ENCODE measurements at places on chromosomes 5 and 9.

GRCh38 chr5:17737092-17737491, 102.8 kb downstream of the TAF11L14 start:
- no peak for DNase-seq

DNA sequence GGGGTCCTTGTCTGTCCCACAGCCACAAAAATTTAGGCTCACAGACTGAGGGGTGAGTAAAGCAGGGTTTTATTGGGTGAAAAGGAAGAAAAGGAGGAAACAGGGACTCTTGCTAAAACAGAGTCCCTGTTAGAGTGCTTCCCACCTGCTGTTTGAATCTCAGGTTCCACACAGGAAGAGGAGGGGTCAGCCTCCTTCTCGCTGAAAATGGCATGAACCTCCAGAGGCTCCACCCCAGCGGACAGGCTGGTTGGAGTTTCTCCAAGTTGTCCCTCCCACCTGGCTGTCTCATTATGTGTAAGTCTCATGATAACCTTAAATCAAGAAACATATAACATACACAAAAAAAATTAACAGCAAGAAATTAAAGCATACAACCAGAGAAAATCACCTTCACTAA, 28.3 kb upstream of the UHRF2 start:
- DNase-seq = no peak

- DNase-seq = no peak
These were observed 8.8 kb upstream of the TGFBI start for GRCh38 chr5:136020001-136020382.

GRCh38 chr5:107580889-107581820, 89.6 kb downstream of the EFNA5 start:
- no peak for DNase-seq

DNA sequence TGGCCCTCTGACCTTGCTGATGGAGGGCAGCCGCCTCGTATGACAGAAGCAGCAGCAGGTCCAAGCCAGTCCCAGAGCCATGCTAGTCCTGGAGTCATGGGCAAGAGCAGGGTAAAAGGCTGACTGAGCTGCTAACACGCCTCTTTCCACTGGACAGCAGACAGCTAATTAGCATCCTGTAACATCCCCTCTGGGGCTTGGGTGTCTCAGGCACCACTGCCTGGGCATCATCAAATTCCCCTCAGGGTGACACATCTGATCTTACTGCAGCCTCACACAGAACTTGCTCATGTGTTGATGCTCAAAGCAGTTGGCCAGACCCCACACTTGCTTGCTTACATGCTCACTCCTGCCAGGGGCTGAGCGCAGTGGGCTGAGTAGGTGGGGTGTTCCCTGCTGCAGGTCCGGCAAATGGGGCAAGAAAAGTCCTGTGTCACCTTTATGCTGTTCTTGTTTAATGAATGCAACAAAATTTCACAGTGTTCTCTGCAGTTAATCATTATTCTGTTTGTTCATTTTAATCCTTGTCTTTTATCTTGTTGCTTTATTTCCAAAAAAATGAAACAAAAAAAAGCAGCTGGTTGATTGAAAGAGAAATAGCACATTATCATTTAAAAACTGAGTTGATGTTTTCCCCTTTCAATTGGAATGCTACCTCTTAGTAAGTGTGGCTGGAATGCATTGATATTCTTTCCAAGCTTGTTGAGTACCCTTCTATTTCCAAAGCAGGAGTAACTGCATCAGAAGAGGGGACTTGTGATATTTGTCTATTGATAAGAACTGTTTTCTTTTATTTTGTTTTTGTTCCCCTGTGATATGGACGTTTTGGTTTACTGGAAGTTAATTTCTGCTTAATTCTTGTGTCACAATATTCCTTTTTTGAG, 254.1 kb downstream of the CDH18 start:
- DNase-seq = no peak

GRCh38 chr9:5886114-5886939, 4.4 kb upstream of the MLANA start:
- peak; percentile 77 for DNase-seq

DNA sequence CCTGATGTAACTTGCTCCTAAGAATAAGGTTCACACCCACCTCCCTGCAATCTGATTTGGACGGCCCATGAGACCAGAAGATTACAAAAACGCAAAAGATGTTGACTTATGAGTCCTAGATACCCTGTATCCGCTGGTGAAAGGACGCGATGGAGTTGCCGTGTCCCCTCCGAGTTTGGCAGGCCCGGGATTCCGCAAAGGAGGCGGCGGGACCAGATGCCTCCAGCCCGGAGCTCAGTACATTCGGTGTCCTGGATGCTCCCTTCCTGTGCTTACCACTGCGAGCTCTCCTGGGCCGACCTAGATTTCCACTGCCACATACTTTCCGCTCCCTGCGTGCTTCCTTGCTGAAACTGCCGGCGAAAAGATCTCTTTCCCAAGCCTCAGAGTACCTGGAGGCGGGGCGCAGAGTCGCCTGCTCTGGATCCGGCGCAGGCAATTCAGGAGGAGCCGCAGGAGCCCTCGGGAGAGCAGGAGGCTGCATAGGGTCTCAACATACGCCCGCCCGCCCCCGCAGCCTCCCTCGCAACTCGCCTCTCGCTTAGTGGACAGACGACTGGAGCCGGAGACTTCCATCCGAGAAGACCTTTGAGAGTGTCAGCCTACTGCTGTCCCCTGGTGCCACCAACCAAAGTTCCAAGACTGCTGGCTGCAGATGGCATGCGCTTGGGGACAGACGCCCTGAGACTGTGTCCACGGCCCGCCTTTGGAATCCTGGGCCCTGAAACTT, 39.8 kb downstream of the ANXA2R start:
- no peak for DNase-seq

- no peak for DNase-seq
These were observed 2023.5 kb upstream of the WWC1 start for GRCh38 chr5:166267907-166268306.

Data from aorta (tissue), 5 donors.